ENCODE measurements at places on chromosomes 3 and 15. TPM values are rescaled to one million over a fixed set of nuclear protein-coding genes. Genes with fewer than 3 reads are reported as not detected.

The CLCN2 gene
- 2.7 TPM for polyA plus RNA-seq

The SLC22A13 gene
- polyA plus RNA-seq = 0.08 TPM

The CLRN1 gene
- polyA plus RNA-seq = not detected

The DNAH1 gene
- 6.1 TPM for polyA plus RNA-seq

The CLSTN2 gene
- polyA plus RNA-seq = 0.07 TPM

DNA sequence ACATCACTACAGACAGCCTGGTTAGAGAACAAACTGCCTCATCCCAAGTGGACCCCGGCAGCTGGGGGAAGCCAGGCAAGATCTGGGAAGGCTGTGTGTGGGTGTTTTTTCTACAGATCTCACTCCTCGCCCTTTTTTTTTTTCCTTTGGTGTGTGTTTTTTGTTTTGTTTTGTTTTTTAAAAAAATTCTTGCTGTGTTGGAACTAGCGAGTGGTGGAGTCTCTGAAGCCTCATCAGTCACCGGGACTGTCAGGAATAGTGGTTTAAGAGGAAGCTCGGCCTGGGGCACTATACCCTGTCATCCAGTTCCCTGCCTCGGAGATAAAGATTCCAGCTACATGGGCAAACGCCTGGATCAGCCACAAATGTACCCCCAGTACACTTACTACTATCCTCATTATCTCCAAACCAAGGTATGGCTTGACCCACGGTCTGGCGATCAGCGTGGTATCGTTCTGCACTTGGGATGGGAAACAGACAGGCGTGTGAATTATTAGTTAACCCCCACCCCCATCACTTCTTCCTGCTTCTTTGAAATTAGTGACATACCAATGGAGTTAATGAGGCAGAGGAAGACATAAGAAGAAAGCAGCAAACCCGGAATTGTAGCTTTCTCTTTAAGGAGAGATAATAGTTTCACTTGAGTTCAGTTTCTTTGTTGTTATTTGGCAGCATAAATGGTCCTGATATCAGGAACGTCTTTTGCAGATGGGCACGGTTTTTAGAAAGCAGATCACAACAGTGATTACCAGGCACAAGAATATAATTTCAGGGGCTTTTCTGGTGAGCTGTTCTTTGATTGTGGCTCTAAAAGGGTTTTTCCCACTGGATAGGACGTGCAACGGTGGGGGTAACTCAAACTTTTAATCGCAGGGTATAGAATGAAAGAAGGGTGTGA is 722 bp downstream of the RBMS3 start:
- H3K36me3 ChIP-seq = no peaks in the 10 kb centered on the region
- peak overlapping the region; percentile 81 for H3K4me3 ChIP-seq
- peak; percentile 87 for DNase-seq
- no peaks in the 10 kb centered on the region for H3K27me3 ChIP-seq

DNA sequence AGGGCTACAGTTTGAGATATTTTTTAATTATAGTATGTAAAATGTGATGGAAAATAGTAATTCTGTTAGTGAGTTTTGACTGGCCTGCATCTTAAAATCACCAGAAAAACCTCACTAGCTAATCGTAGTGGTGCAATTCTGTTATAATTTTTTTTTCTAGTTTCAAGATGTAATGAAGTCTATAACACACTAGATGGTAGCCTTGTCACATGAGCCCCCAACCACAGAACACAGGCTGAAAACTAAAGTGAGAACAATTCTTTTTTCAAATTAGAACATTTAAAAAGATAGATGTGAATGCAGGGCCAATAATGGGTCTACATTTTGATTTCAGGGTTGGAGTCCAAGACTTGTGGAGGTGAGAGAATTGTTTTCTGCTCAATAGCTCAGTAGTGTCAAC is 83.3 kb upstream of the KCNH8 start:
- H3K4me1 ChIP-seq = no peaks in the 10 kb centered on the region
- peak; percentile 30 for DNase-seq
- H3K27ac ChIP-seq = no peak overlapping the region
- no peak overlapping the region for H3K4me3 ChIP-seq
- H3K27me3 ChIP-seq = no peaks in the 10 kb centered on the region

DNA sequence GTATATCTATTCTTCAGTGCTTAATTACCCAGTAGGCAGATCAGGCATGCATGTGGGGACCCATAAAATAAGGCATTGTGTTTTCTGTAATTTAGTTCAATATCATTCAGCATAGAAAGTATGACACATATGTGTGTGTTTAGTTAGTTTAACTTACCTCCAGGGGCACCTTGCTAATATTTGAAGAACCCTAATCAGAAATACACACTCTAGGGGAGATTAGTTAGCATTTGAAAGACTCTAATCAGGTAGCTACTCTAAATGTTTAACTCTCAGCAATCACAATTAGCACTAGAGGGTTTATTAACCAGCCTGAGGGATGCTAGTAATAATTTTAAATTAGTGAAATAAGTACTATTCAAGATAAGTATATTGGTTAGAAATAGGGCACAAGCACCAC is 104.5 kb downstream of the ECT2 start:
- H3K27me3 ChIP-seq = no peaks in the 10 kb centered on the region
- no peaks in the 10 kb centered on the region for H3K4me1 ChIP-seq
- no peak overlapping the region for H3K4me3 ChIP-seq
